ENCODE measurements at places on chromosomes 1 and 21.

DNA sequence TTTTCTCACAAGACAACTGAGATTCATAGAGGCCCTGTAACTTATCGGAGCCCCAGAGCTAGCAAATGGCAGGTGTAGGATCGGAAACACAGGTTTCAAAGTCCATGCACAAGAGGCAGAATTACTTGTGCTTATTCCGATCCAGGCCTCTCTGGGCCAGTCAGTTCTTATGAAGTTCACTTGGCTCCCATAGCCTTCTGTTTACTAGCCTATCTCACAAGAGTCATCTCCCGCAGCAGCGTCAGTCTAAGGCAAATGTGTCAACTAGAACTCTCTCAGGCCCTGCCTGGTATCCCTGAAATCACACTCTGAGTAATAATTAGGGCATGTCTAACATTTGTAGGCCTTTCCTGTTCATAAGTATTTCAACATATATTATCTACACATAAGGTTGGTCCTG, 43.3 kb downstream of the PHC2 start:
- no peak for DNase-seq

- peak; percentile 72 for DNase-seq
Measured at GRCh38 chr1:15430787-15431570, 7.3 kb upstream of the CTRC start.

DNA sequence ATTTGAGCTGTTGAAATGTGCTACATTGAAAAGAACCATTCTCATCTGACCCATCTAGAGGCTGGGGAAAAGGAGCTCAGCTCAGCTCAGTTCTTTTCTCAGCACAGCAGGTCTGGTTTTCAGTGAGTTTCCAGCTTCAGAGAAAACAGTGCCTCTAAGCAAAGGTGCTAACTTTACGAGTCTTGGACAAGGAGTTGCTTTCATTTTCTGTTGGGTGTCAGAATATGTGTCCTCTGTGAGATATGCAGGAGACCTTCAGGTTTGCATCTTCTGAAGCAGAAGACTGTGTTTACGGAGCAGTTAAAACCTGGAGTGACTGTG, 321.3 kb upstream of the USP24 start:
- DNase-seq = no peak

DNA sequence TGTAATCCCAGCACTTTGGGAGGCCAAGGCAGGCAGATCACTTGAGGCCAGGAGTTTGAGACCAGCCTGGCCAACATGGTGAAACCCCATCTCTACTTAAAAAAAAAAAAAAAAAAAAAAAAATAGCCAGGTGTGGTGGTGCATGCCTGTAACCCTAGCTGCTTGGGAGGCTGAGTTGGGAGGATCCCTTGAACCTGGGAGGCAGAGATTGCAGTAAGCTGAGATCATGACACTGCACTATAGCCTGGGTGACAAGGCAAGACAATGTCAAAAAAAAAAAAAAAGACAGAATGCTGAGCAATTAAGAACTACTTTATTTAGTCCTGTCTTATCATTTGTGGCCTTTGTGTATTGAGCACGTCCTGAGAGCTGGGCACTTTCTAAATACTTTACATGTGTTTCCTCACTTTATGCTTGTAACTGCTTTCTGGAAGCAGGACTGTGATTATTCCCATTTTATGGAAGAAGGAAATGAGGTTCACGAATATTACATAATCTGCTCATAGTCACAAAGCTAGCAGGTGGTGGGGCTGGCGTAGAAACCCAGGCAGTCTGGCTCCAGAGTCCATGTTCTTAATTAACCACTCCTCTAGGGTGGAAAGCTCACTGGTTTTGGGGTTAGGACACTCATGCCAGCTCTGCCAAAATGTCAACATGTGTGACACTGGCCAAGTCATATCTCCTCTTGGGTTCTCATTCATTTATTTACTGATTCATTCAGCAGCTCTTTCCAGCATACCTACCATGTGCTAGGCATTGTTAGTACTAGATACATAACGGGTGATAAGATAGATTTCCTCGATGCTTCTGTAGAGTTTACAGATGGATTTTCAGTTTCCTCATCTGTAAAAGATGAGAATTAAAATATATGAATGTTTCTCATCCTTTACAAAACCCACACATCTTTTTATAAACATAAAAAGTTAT, 57.7 kb downstream of the DDR2 start:
- no peak for DNase-seq

DNA sequence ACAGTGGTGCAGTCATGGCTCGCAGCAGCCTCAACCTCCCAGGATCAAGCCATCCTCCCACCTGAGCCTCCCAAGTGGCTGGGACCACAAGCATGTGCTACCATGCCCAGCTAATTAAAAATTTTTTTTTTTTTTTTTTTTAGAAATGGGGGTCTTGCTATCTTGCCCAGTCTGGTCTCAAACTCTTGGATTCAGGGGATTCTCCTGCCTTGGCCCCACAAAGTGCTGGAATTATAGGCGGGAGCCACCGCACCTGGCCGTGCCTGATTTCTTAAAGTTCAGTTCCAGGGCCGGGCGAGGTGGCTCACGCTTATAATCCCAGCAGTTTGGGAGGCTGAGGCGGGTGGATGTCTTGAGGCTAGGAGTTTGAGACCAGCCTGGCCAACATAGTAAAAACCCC, 6.4 kb downstream of the THAP3 start:
- no peak for DNase-seq

GRCh38 chr1:107379826-107380225, 239.0 kb downstream of the NTNG1 start:
- no peak for DNase-seq

DNA sequence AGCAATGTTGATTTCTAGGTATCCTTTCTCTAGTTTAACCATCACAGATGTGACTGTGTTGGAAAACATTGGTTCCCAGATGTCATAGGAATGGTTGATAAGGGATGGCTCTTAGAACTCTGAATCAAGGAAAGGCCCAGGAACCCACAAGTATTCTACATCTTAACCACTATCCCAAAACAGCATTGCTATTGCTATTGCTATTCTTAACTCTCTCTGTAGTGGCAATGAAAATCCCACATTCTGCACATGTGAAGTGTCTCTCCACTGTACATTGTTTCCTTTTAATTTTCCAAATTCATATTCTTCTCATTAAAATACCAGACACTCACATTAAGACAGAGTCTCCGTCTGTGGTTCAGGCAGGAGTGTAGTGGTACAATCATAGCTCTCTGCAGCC, 420.4 kb upstream of the RUNX1 start:
- no peak for DNase-seq

DNA sequence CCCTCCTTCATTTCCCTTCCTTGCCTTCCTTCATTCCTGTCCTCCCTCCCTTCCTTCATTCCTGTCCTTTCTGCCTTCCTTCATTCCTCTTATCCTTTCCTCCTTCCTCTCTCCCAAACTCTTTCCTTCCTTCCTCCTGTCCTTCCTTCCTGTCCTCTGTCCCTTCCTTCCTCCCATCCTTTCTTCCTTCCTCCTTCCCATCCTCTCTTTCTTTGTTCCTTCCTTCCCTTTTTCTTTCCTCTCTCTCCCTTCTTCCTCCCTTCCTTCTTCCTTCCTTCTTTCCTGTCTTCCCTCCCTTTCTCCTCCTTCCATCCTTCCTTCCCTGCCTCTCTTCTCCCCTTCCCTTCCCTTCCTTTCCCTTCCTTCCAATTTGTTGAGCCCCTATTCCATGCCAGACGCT, 15.8 kb upstream of the JUN start:
- DNase-seq = no peak

DNA sequence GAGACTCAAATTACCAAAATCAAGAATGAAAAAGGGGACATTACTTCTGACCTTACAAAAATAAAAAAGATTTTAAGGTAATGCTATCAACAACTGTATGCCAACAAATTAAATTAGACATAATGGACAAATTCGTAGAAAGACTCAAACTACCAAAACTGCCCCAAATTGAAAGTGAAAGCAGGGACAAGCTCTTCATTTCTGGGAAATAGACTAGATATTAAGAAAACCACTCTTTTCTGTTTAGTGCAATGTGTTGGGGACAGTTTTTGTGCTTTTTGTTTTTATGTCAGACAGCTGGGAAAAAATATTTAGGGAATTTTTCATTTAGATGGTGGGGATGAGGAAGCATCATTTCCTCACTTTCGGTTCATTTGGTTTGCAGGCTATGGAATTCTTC, 4.9 kb upstream of the GBP1 start:
- no peak for DNase-seq

- no peak for DNase-seq
Measured at GRCh38 chr1:202568410-202568809, 141.8 kb downstream of the SYT2 start.

GRCh38 chr1:93574991-93575390, 106.6 kb downstream of the BCAR3 start:
- DNase-seq = no peak
